Tongue (tissue), 3 donors: ENCODE measurements at places on chromosomes 3 and 15. TPM values are rescaled to one million over a fixed set of nuclear protein-coding genes. Genes with fewer than 3 reads are reported as not detected.

The FEM1B gene
- 73.8 TPM for total RNA-seq

The IL17RB gene
- 1.0 TPM for total RNA-seq

The DNAH12 gene
- total RNA-seq: 0.21 TPM

The FYTTD1 gene
- 92.8 TPM for total RNA-seq

The APBA2 gene
- 8.1 TPM for total RNA-seq

The MINAR1 gene
- total RNA-seq: 0.82 TPM

The PLA1A gene
- 0.31 TPM for total RNA-seq

The WDR93 gene
- not detected for total RNA-seq

The B2M gene
- total RNA-seq: 1,240 TPM

The OXTR gene
- 0.62 TPM for total RNA-seq

The FRMD4B gene
- total RNA-seq: 44.4 TPM

The ARIH2 gene
- 116 TPM for total RNA-seq

The PLA2G4E gene
- 1.9 TPM for total RNA-seq

The UTS2B gene
- not detected for total RNA-seq

The ARID3B gene
- 4.1 TPM for total RNA-seq

The HDDC3 gene
- total RNA-seq: 9.4 TPM

The ZNF592 gene
- total RNA-seq: 15.6 TPM
